ENCODE measurements at places on chromosomes 16 and 17. TPM values are rescaled to one million over a fixed set of nuclear protein-coding genes. Genes with fewer than 3 reads are reported as not detected.

DNA sequence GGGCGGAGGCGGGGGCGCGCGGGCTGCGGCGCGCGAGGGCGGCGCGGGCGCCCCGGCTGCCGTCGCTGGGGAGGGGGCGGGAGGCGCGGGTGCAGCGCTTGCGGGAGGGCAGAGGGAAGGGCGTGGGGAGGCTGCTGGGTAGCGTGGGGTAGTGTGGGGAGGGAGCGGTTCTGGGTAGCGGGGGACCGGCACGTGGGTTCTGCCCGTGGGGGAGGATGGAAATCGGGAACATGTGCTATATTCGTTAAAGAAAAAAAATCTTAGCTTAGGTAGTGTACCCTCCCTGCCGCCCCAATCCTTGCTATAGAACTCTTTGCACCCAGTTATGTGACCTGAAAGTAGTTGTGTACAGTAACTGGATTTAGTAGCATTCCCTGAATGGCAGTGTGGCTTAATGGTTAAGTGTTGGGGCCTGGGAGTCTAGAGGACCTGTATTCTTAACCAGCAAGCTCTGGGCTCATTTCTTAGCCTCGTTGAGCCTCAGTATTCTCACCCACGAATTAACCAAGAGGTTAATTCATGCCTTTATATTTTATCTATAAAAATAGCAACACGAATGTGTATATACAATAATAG is 646 bp downstream of the RABEP1 start:
- H3K36me3 ChIP-seq, result no peaks in the 10 kb centered on the region
- H3K4me1 ChIP-seq, result peaks cover 38% of the 10 kb centered on the region
- DNase-seq, result no peak
- H3K4me3 ChIP-seq, result peak overlapping the region; percentile 83

GRCh38 chr17:57985675-57985974 is 2.4 kb downstream of the VEZF1 start:
- no peak overlapping the region for H3K4me3 ChIP-seq
- DNase-seq, result no peak
- no peaks in the 10 kb centered on the region for H3K27me3 ChIP-seq

DNA sequence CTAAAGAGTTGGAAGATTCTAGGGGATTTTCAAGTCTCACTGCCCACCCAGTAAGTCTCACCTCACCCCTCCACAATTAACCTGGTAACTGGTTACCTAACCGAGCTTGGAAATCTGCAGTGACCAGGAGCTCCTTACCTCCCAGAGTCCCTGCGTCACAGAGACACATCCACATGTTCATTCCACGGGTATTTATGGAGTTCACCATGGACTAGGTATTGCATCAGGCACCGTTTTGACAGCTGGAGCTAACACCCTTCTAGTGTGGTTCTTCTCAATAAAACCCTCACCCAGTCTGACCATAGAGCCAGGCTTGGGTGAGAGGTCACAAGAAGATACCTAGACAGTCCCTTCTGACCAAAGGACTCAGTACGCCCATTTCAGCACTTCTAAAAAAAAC is 2.1 kb downstream of the CES5A start:
- no peaks in the 10 kb centered on the region for H3K4me1 ChIP-seq
- no peaks in the 10 kb centered on the region for H3K27me3 ChIP-seq
- H3K4me3 ChIP-seq, result no peak overlapping the region
- DNase-seq, result no peak

GRCh38 chr16:28166394-28167208 is 45.2 kb downstream of the XPO6 start:
- no peak overlapping the region for H3K27ac ChIP-seq
- peaks cover 20% of the 10 kb centered on the region for H3K36me3 ChIP-seq
- DNase-seq, result no peak

- no peaks in the 10 kb centered on the region for H3K27me3 ChIP-seq
- no peaks in the 10 kb centered on the region for H3K36me3 ChIP-seq
- peak overlapping the region; percentile 79 for H3K27ac ChIP-seq
- H3K4me1 ChIP-seq, result peaks cover 25% of the 10 kb centered on the region
- peak overlapping the region; percentile 74 for H3K4me3 ChIP-seq
- DNase-seq, result peak; percentile 21
Observed at GRCh38 chr16:20675488-20676267, 21.8 kb downstream of the ACSM1 start.

GRCh38 chr16:89095491-89095951 is 1.9 kb downstream of the ACSF3 start:
- no peaks in the 10 kb centered on the region for H3K27me3 ChIP-seq
- peaks cover 64% of the 10 kb centered on the region for H3K4me1 ChIP-seq
- no peak for DNase-seq
- H3K27ac ChIP-seq, result no peak overlapping the region

DNA sequence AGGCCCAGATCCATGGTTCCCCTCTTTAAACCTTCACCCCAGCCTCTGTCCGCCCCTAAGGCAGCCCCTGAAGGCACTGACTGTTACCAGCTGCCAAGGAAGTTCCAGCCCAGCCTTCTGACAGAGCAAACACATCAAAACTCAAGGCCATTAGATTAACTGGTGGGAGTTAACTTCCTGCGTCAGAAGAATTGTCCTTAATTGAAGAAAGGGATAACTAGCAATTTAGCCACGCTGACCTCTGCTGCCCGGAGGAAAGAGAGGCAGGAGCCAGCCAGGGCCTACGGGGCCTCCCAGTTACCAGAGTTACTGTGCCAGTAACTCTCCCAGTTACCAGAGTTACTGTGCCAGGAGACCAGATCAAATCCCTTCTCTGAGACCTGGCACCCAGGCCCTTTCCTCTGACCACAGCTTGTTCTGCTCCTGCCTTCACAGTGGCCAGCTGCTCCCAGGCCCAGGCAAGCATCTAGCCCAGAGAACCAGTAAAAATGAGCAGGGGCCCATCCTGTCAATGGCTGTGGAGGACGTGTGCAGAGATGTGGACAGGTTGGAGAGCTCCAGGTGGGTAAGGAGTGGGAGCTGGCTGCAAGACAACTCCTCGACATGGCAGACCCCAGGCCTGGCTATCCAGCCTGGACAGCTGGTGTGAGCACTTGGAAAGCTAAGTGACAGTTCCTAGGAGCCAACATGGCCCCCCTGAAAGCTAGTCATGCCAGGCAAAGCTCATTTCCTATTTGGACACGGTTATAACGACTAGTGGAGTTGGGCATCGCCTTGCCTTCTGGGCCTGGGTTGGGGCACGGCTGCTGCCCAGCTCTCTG is 2.8 kb upstream of the PITPNM3 start:
- no peaks in the 10 kb centered on the region for H3K36me3 ChIP-seq
- no peak overlapping the region for H3K27ac ChIP-seq
- H3K27me3 ChIP-seq, result peaks cover 10% of the 10 kb centered on the region

- no peaks in the 10 kb centered on the region for H3K36me3 ChIP-seq
- H3K27me3 ChIP-seq, result no peaks in the 10 kb centered on the region
- H3K4me3 ChIP-seq, result no peak overlapping the region
- H3K4me1 ChIP-seq, result no peaks in the 10 kb centered on the region
Observed at GRCh38 chr17:70086516-70086915, 11.5 kb downstream of the KCNJ16 start.

DNA sequence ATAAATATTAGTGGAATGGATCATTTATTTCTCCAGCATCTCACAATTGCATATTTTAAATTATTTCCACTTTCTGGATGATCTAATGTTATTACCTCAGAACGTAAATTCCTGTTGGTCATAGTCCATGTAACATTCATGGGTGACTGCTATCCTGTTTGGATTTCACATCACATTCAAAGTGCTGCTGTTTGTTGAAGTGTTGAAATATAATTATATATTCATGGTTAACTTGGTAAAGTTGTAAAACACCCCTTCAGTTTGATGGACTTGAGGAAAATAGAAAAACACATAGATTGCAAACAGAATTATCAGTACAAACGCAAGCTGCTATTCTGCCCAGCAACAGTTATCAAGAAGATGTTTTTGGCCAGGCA is 59.6 kb downstream of the TANGO6 start:
- H3K27me3 ChIP-seq, result no peaks in the 10 kb centered on the region
- H3K4me1 ChIP-seq, result no peaks in the 10 kb centered on the region
- H3K27ac ChIP-seq, result no peak overlapping the region
- DNase-seq, result no peak
- H3K36me3 ChIP-seq, result peaks cover 14% of the 10 kb centered on the region
- H3K4me3 ChIP-seq, result no peak overlapping the region

GRCh38 chr16:17277981-17278381 is 192.8 kb downstream of the XYLT1 start:
- no peaks in the 10 kb centered on the region for H3K27me3 ChIP-seq
- H3K27ac ChIP-seq, result no peak overlapping the region
- H3K4me3 ChIP-seq, result no peak overlapping the region
- no peak for DNase-seq
- no peaks in the 10 kb centered on the region for H3K36me3 ChIP-seq

GRCh38 chr17:79985361-79985942 is 50.2 kb downstream of the TBC1D16 start:
- no peaks in the 10 kb centered on the region for H3K36me3 ChIP-seq
- H3K4me3 ChIP-seq, result no peak overlapping the region
- H3K27ac ChIP-seq, result no peak overlapping the region
- H3K27me3 ChIP-seq, result no peaks in the 10 kb centered on the region
- no peak for DNase-seq
- no peaks in the 10 kb centered on the region for H3K4me1 ChIP-seq

- H3K4me1 ChIP-seq, result no peaks in the 10 kb centered on the region
- no peak overlapping the region for H3K4me3 ChIP-seq
- DNase-seq, result no peak
- no peaks in the 10 kb centered on the region for H3K27me3 ChIP-seq
- no peaks in the 10 kb centered on the region for H3K36me3 ChIP-seq
Observed at GRCh38 chr16:80449392-80449791, 91.4 kb upstream of the DYNLRB2 start.

DNA sequence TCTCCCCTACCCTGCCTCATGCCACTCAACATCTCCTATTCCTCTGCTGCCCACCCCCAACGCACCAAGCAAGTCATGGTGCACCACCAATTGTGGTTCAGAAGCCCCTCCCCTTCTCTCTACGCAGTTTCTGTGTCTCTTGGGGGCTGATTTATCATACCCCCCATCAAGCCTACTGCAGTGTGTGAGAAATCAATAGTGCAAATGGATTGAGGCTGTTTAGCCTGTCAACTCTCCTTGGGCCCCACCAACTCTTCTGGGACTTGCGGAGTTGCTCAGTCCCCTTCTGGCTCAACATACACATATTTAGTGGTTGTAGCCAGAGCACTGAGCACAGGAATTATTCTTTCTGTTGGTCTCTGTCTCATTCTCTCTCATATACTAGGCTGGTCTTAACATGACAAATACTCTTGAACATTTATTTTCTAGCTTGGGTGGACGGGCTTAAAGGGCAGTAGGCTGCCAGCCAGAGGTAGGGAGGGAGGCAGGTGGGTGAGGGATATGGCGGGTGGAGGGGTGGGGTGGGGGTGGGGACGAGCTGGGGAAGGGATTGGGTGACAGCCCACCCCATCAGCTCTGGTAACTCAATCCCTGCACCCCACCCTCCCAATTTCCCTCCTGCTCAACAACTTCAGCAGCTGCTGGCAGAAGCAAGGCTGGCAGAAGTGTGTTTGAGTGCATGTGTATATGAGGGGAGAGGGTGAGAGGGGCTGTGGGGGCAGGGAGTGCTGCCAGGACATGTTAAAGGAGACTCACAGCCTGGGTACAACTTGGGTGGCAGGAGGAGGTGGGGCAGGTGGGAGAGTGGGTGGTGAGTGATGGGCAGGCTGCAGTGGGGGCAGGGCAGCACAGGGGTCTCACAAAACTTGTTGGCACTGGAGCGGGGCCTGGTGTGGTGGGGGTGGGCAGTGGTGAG is 4.9 kb downstream of the RARA start:
- H3K27ac ChIP-seq, result no peak overlapping the region
- no peak for DNase-seq
- H3K27me3 ChIP-seq, result no peaks in the 10 kb centered on the region
- H3K4me3 ChIP-seq, result no peak overlapping the region

GRCh38 chr16:4610011-4611005 is 4.4 kb downstream of the UBALD1 start:
- no peak for DNase-seq
- H3K4me3 ChIP-seq, result no peak overlapping the region
- H3K4me1 ChIP-seq, result peaks cover 20% of the 10 kb centered on the region
- no peaks in the 10 kb centered on the region for H3K36me3 ChIP-seq
- H3K27me3 ChIP-seq, result no peaks in the 10 kb centered on the region
- H3K27ac ChIP-seq, result no peak overlapping the region

- DNase-seq, result no peak
- peaks cover 49% of the 10 kb centered on the region for H3K36me3 ChIP-seq
- no peak overlapping the region for H3K27ac ChIP-seq
- H3K4me3 ChIP-seq, result no peak overlapping the region
- no peaks in the 10 kb centered on the region for H3K4me1 ChIP-seq
- H3K27me3 ChIP-seq, result no peaks in the 10 kb centered on the region
Observed at GRCh38 chr17:57975044-57975443, 13.0 kb downstream of the VEZF1 start.

SMIM5 gene
- total RNA-seq, result 0.20 TPM

KRTAP3-2 gene
- total RNA-seq, result not detected

HEATR9 gene
- 2.3 TPM for total RNA-seq

TPSG1 gene
- not detected for total RNA-seq

AXIN2 gene
- 3.8 TPM for total RNA-seq

KRT16 gene
- not detected for total RNA-seq

CNGB1 gene
- not detected for total RNA-seq

TMEM88 gene
- 5.5 TPM for total RNA-seq

SMIM22 gene
- not detected for total RNA-seq

G6PC3 gene
- 38.3 TPM for total RNA-seq

Data from CD8-positive, alpha-beta memory T cell (primary cell).